ENCODE measurements at places on chromosomes 11 and 22. TPM values are rescaled to one million over a fixed set of nuclear protein-coding genes. Genes with fewer than 3 reads are reported as not detected.

TMEM123 gene
- total RNA-seq: 109 TPM

RIBC2 gene
- total RNA-seq: 3.2 TPM

OR51E1 gene
- 1.3 TPM for total RNA-seq

OR10V1 gene
- not detected for total RNA-seq

IFITM1 gene
- total RNA-seq: 44.6 TPM

KCNK7 gene
- total RNA-seq: 0.35 TPM

APOBEC3B gene
- 2.6 TPM for total RNA-seq

DCHS1 gene
- 73.7 TPM for total RNA-seq

GRM5 gene
- total RNA-seq: 1.2 TPM

OR2AG2 gene
- total RNA-seq: 0.18 TPM

SIDT2 gene
- total RNA-seq: 39.8 TPM

C11orf42 gene
- not detected for total RNA-seq

CDCA5 gene
- 6.4 TPM for total RNA-seq

PHF21B gene
- total RNA-seq: 4.6 TPM

OR6A2 gene
- 0.41 TPM for total RNA-seq

OSBPL5 gene
- total RNA-seq: 41.8 TPM

CCDC157 gene
- 6.4 TPM for total RNA-seq

PTPRCAP gene
- 2.5 TPM for total RNA-seq

MAP6 gene
- total RNA-seq: 4.7 TPM

DTX4 gene
- total RNA-seq: 25.5 TPM

OR6T1 gene
- total RNA-seq: not detected

YPEL1 gene
- 20.6 TPM for total RNA-seq

MMP10 gene
- 0.12 TPM for total RNA-seq

BIRC3 gene
- total RNA-seq: 4.4 TPM

CATSPERZ gene
- total RNA-seq: not detected

SYT12 gene
- 0.18 TPM for total RNA-seq

EFCAB6 gene
- 10.7 TPM for total RNA-seq

Measured in metanephros (tissue), 2 donors.